ENCODE measurements at places on chromosomes 2 and 18.

GRCh38 chr2:11327871-11328270, 16.6 kb downstream of the ROCK2 start:
- no peak for DNase-seq

GRCh38 chr2:54735636-54736035, 12.2 kb downstream of the EML6 start:
- no peak for DNase-seq

GRCh38 chr18:35624146-35624545, 42.6 kb downstream of the GALNT1 start:
- no peak for DNase-seq

DNA sequence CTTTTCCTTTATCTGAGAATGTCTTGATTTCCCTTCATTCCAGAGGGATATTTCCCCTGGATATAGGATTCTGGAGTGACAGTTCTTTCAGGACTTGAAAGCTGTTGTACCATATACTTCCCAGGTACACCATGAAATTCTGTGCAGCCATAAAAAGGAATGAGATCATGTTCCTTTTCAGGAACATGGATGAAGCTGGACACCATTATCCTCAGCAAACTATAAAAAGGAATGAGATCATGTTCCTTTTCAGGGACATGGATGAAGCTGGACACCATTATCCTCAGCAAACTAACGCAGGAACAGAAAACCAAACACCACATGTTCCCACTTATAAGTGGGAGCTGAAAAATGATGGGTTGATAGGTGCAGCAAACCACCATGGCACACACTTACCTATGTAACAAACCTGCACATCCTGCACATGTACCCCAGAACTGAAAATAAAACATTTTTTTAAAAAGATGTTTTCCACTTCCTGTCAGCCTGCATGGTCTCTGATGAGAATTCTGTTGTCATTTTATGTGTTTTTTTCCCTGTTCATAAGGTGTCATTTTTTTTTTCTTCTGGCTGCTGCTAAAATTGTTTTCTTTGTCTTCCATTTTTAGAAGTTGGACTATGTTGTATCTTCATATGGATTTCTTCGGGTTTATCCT, 133.3 kb downstream of the DNAH6 start:
- DNase-seq = no peak

DNA sequence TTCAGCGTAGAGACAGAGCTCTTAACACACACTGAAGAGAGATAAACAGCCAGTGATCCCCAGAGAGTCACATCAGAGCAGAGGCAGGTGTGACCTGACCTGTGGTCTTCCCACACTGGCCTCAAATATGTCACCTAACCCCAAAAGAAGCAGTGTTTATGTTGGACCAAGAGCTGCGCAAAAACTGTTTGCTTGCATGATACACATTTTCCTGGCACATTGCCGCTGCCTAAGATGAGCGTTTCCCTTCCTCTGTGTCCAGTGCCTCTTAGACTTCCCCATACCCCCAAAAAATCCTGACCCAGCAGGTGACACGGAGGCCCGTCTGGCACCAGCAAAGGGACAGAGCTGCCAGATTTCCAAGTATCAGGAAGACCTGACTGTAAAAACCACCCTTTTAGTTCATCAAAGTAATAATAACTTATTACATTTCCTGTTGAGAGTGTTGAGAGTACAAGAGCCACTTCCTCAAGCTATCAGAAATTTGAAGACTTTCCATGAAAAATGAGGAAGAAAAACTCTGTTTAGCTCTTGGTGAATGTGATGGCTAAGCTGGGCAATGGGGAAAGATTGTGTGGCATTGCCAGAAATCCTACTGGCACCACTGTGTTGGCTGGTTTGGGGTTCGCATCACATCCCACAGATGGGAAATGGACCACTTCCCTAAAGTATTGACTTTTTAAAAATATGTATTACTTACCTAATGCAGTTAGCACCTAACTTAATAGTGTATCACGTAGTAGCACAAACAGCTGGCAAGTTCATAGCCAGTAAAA, 6.7 kb downstream of the TNFRSF11A start:
- no peak for DNase-seq

GRCh38 chr2:119958670-119959268, 54.1 kb upstream of the EPB41L5 start:
- DNase-seq = no peak

DNA sequence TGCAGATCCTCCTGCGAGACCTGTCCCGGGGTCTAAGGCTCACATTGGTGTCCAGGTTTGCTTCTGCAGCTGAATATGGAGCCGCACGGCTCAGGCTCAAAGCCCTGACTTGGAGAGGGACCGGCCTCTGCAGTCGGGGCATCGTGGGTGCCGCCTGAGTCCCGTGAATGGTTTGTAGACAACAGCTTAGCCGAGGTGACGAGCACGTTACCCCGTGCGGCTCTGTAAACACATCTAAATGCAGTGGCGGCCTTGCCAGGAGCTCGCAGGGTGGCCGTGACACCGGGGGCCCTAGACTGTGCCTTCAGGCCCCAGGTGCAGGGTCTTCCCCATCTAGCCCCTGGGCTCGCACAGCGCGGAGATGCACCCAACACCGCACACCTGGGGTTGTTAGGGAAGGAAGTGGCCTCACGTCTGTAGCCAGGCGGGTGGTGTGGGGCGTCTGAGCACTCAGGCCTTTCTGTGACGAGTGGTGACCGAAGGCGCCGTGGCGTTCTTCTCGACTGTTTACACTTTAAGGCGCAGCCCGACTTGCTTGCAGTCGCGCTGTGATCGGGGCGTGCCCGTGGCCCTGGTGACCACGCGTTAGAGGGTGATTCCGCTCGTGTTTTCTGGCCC, 91.6 kb downstream of the NFATC1 start:
- DNase-seq = no peak

Data from stimulated activated CD4-positive, alpha-beta T cell treated with anti-CD3 and anti-CD28 coated beads, Interleukin-1b, Interleukin-23, amount 100 ng/mL, for 24 hours (primary cell).